ENCODE measurements at places on chromosomes 3 and 15.

- DNase-seq, result no peak
Measured at GRCh38 chr3:139218046-139218445, 125.8 kb upstream of the MRPS22 start.

DNA sequence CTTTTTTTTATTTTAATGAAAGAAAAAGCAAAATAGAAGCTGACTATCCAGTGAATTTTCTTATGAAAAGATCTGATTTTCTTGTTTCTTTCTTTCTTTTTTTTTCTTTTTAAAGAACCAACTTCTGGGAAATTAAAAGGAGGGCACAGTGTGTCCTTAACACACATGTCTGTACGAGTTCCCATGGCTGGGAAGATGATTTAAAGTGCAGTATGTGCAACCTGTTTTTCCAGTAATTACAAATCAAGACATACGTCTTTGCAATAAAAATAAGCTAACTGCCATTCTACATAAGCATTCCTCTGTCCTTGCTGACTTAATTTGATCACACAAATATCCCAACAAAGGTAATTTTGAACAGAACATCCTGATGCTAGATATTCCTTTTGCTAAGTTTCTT lies 416.1 kb downstream of the ROBO1 start:
- DNase-seq, result no peak

GRCh38 chr15:20355256-20355868 lies 186.2 kb downstream of the GOLGA6L6 start:
- no peak for DNase-seq

DNA sequence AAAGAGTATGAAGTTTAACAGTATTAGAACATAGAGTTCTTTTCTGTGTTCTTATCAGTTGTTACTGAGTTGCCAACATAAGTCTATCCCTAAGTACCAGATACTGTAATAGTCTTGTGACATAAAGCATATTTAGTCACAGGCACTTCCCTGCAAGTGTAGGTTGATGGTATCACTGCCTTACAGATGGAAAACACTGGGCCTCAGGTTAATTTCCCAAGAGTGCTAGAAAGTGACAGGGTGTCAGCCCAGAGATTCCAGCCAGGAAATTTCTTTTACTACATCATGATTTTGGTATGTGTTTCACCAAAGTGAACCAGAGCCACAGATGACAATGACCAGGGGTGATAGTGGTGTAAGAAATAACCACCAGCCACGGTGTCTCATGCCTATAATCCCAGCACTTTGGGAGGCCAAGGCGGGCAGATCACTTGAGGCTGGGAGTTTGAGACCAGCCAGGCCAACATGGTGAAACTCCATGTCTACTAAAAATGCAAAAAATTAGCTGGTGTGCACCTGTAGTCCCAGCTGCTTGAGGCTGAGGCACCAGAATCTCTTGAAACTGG lies 3.2 kb downstream of the EIF1B start:
- no peak for DNase-seq

- no peak for DNase-seq
Measured at GRCh38 chr3:60760145-60760544, 491.1 kb downstream of the FHIT start.

DNA sequence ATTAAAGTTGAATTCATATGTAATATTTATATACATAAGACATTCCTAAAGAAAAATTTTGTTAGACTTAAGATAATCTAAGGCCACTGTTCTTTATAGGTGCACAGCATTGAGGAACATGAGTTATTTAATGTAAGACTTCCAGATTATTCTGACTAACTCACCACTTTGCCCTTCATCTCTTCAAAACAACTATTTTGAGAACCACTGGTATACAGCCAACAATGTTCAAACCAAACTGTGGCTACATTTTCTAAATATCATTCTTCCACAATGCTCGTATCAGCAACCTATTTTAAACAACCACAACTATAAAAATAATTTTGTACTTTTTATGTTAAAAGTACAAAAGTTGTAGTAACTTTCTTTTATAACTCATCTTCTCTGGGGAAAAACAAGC lies 199.8 kb upstream of the ALCAM start:
- DNase-seq, result no peak

Measured in esophagus squamous epithelium (tissue), 5 donors.